Stimulated activated effector memory CD8-positive, alpha-beta T cell treated with anti-CD3 and anti-CD28 coated beads, Interleukin-12 subunit alpha, Interleukin-12 subunit beta, amount 100 ng/mL, for 72 hours (primary cell): ENCODE measurements at places on chromosomes 4 and X.

DNA sequence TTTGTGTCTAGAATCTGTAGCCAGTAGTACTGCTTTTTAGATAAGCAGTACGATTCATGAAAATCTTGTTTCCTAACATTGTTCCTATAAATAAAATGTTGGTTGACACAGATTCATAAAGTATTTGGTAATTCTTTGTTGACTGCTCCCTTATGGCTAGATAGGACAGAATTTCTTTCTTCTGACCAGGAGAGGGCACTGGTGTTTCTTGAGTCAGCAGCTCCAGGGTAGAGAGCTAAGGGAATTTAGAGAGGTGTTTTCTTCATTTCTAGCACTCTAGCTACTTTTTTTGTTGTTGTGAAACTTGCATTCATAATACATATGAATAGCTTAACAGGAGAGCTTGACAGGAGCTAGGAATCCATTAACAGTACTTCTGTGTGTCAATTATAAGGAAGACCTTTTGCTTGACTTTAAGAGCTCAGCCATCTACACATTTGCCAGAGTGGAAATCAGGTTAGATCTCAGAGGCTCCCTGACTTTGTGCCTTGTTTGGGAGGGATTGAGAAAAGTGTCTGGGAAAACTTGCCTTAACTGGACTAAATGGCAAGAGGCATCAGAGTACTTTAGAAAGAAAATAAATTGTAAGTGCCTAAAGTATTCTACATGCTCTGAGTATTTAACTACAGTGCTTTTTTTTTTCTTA is 756.1 kb downstream of the SH3BGRL start:
- DNase-seq = no peak

- DNase-seq = no peak
Measured at GRCh38 chr4:101104312-101105052, 242.8 kb downstream of the PPP3CA start.

GRCh38 chrX:40439625-40440532 is 140.9 kb upstream of the ATP6AP2 start:
- DNase-seq = no peak

- no peak for DNase-seq
Measured at GRCh38 chr4:57410331-57411052, 300.3 kb upstream of the IGFBP7 start.

GRCh38 chr4:55321707-55322264 is 24.3 kb upstream of the SRD5A3 start:
- DNase-seq = peak; percentile 26

DNA sequence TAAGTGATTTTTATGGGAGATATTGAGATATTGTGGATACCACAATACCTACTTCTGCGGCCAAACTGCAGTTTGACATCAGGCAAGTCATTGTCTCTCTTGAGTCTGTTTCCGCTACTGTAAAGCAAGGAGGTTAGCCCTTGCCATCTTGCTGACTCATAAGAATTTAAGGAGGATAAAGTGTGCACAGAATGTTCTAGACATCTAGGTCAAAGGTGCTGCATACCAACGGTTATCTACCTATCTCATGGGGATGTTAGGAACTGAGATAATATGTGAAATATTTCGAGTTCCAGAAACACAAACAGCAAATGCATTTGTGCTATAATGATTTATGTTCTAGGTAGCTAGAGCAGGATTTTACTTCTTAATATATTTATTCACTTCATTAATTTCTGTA is 211.5 kb upstream of the NR3C2 start:
- no peak for DNase-seq

- no peak for DNase-seq
Measured at GRCh38 chr4:76950956-76951671, 1.6 kb downstream of the SEPTIN11 start.

DNA sequence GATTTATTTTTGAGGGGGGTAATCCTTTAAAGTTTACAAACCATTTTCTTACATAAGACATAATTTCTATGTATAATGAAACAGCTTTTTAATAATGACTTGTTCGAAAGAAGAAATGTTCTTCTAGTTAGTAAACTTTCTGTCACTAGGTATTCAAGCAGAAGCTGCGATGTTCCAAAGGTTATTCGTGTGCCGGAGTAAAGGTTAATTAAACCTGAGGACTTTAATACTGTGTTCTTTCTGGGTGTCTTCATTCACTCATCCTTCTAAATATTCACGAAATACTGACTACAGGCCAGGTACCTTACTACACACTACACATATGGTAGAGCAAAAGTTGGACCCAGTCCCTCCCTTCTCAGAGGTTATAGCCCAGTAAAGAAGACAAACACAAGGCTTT is 96.7 kb downstream of the NR3C2 start:
- no peak for DNase-seq

GRCh38 chr4:7765666-7766065 is 174.0 kb downstream of the AFAP1 start:
- DNase-seq = no peak

DNA sequence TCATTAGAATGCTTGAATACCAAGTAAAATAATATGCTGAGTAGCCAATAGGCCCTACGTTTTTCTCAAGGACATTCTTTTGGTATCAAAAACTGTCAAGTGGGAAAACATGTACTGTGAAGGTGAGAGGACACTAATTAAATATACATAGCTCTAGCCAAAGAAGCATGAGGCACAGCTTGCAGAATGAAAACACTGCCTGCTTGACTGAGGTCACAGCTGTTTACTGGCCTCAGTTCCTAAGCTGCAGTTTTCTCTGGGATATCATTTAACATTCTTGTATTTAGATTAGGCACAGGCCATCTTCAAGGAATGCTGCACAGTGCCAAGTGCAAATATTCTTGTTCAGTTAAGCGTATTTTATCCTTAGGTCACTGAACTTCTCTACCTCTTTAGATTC is 78.6 kb downstream of the NAP1L3 start:
- DNase-seq = no peak

- no peak for DNase-seq
Measured at GRCh38 chrX:3455796-3456195, 109.3 kb upstream of the MXRA5 start.

DNA sequence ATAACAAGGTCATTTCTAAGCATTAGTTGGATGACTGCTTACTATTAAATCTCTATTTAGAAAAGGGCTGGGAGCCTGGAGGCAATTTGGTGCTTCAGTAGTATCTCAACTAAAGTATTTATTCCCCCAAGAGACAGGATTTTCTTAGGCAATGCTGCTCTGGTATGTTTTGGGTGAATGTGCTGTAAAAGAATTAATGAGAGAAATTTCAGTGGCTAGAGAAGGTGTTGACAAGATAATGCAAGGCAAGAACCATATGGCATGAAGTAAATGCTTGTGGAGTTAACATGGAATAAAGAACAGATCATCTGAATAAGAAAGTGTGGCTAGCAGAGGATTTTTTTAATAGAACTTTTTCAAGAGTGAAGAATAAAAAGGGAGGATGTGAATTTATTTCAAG is 3.9 kb downstream of the CYP2U1 start:
- no peak for DNase-seq

DNA sequence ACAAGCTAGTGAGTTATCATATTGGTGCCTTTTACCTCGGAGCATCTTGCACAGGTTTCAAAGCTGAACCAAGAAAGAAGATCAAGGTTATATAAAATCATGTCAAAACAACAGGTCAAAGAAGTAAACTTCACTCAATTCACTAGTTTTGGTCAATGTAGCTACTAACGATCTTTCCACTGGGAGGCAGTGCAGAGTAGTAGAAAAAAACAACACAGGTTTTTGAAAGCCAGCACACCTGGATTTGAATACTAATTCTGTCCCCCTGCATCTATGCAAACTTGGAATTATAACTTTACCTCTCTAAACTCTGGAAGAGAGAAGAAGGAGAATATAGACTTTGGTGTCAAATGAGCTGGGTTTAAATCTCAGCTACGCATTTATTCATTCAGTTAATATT is 266.1 kb downstream of the GRIA3 start:
- DNase-seq = no peak

DNA sequence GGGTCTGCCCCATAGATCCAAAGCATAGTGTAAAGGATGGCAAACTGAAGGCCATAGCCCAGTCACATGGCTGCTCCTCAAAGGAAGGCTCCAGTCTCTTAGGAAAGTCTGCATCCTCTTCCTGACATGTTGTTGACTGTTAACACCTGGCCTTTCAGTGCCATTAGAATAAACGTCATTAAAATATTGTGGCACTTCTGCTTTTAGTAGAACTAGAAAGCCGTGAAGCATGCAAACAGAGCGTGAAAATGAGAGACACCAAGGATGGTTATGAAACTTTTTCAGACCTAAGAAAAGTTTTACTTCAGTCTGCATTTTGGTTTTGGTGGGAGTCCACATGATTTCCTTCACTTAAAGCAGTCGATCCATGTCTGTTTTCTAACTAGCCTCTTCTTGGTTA is 41.1 kb upstream of the AFF2 start:
- DNase-seq = no peak

DNA sequence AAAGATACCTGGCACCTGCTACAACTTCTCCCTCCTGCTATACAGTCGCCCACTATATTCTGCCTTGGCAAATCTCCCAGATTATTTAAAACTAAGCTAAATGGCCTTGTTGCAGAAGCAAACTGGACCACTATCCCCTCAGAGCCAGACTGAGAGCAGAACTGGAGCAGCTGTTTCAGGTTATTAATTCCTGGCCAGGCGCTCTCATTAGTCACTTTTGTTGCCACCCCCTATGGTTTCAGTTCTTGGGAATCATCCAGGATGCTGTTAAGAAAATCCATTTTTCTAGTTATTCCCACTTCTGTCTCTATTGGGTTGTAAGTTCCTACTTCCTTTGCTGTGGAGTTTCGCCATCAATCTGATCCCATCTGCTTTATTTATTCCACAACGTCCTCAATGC is 30.1 kb downstream of the ADGRA3 start:
- no peak for DNase-seq

DNA sequence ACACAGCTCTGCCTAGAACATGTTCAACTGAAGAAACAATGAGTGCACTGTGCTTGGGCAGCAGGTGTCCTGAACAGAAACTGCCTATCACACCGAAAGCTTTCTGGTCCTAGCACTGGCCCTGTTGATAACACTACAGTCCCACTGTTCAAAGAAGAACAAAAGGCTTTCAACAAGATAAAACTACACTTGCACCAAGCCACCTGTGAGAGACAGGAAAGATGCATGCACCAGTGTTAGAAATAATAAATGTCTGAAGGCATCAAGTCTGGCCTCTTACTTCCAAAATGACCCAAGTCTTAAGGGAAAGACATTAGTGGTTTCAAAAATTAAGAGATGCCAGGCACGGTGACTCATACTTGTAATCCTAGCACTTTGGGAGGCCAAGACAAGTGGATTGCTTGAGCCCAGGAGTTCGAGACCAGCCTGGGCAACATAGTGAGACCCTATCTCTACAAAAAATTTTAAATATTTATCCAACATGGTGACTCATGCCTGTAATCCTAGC is 68.7 kb downstream of the APBB2 start:
- DNase-seq = no peak

DNA sequence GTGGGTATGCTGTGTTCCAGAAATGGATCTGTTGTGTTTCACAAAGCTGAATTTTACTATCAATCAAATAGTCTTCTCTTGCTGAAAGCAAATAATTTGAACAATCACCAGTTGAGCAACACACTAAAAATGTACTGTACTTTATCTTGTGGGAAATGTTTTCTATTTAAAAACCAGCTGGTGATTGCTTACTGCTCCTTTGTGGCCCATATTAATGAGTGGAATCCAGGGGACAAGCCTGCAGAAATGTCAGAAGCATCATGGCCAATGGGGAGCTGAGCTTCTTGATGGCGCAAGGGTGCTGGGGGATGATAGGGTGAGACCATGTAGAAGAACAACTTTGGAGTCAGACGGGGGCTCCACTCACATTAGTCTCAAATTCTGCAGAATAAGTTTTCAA is 346.2 kb downstream of the ARHGAP10 start:
- no peak for DNase-seq

- DNase-seq = no peak
Measured at GRCh38 chr4:80243274-80244018, 23.0 kb upstream of the FGF5 start.

- DNase-seq = no peak
Measured at GRCh38 chr4:94605241-94605805, 152.4 kb upstream of the BMPR1B start.
